ENCODE measurements at places on chromosomes 16 and 17. TPM values are rescaled to one million over a fixed set of nuclear protein-coding genes. Genes with fewer than 3 reads are reported as not detected.

SGCA gene
- 0.39 TPM for total RNA-seq

DNAH17 gene
- 0.87 TPM for total RNA-seq

C17orf113 gene
- 2.8 TPM for total RNA-seq

DNA sequence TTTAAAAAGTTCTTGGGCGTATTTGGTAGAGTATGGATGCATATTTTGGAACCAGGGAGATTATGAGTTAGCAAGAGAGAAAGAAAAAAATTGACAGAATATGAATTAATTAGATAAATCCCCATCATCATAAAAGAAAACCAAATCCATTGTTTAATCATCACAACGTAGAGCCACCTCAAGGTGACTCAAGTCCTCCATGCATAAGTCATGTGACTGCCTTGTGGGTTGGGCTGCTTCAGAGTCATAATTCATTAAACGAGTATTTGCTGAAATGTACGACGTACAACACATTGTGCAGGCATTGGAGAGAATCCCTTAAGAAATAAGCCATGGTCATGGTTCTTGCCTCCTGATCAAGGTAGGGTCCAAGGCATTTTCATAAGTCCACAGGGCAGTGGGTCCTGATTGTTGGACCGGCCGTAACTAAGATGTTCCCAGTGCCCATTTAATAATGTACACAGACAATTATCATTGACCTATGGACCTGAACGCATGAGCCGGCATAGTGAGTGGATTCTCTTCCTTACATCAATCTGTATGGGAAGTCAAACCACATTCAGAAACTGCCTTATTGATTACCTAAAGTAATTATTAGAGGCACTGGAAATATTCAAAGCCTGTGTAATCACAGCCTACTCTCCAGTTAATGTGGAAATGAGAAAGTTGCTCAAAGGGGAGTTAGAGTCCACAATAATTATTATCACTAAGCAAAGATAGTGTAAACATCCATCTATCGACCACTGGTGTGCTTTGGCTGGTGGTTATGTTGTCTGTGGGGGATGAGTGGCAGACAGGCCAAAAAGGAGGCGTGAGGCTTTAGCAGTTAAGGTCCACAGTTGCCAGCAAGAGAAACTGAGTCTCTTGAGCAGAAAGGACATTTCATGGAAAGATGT, 165.4 kb downstream of the PITPNC1 start:
- DNase-seq: no peak

DNA sequence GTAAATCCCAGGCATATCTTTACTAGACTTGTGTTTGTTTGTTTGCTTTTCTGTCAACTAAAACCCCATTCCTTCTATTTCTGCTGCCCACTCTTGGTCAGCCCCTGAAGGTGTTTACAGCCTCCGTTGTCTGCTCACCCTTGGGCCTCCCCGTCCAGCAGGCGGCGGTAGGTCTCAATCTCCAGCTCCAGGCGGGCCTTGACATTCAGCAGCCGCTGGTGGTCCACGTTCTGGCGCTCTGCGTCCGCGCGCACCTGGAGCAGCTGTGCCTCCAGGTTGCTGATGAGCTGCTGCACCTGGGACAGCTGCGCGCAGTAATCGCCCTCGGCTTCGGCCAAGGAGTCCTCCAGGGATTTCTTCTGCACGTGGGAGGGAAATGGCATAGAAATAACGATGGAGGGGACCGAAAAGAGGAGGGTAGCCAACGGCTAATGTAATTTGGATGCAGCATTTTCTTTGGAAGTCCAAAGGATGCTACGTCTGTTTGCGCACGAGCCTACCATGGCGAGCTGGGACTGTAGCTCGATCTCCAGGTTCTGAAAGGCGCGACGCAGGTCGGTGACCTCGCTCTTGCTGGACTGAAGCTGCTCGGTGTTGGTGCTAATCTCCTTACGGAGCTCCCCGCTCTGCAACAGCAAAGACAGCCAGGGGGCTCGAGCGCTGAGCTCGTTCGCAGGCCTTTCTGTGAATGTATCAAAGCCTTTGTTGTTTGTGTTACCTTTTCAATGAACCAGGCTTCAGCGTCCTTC, 3.9 kb downstream of the KRT12 start:
- peak; percentile 93 for DNase-seq

DNA sequence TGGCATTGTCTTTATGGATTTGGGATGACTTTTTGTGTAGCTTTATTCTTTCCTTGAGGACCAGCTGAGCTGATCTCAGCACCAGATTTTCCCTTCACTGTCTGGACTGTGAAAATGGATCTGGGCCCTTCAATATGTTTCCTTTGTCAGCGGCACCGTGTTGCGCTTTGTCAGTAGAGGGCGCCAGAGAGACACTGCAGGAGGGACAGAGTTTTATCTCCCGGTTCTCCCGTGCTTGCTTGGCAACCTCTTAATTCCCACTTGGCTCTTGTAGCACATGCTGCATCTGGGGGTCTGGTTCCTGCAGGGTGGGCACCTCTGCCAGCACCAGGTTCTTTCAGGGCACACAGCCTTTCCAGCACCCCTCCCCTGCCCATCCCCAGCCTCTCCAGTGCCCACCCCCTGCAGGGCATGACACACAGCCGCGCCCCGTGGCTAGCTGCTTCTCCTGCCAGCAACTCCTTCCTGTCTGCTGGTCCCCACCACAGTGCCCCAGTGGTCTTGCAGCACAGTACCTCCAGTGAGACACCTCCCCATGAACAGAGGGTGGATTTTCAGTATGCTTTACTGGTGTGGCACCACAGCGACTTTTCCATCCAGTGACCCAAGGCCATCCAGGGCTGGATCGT, 19.6 kb downstream of the OR1D5 start:
- DNase-seq: peak; percentile 61

DNA sequence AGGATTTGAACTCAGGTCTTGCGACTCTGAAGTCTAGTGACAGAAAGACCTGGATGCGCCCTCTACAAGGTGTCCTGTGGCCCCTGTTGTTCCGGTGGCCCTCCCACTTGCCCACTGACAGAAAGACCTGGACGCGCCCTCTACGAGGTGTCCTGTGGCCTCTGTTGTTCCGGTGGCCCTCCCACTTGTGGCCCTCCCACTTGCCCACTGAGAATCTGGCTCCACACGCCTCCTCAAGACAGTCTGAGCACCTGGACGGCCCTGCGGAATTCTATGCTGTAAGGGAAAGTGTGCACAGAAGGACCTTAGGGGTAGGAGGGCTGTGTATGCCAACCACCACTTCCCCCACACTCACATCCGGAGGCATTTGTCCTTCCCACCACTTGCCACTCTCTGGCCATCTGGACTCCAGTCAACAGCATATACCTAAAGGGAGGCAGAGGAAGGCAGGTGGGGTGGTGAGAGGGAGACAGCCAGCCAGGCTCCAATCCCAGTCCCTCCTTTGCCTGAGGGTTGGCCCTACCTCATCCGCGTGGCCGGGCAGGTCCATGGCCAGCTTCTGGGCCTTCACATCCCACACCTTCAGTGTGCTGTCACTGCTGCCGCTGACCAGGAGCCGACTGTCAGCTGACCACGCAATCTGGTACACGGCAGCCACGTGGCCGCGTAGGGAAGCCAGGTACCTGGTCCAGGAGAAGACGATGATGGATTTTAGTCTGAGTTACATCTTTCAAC, 9.1 kb downstream of the NLE1 start:
- DNase-seq: no peak

GRCh38 chr16:20178297-20178696, 104.6 kb upstream of the GPR139 start:
- no peak for DNase-seq

- no peak for DNase-seq
Observed at GRCh38 chr16:68091380-68092261, 6.5 kb downstream of the NFATC3 start.

GRCh38 chr17:83126275-83126811, 46.9 kb downstream of the METRNL start:
- no peak for DNase-seq

Measured in WTC11 (cell line).